ENCODE measurements at places on chromosomes 4 and X.

DNA sequence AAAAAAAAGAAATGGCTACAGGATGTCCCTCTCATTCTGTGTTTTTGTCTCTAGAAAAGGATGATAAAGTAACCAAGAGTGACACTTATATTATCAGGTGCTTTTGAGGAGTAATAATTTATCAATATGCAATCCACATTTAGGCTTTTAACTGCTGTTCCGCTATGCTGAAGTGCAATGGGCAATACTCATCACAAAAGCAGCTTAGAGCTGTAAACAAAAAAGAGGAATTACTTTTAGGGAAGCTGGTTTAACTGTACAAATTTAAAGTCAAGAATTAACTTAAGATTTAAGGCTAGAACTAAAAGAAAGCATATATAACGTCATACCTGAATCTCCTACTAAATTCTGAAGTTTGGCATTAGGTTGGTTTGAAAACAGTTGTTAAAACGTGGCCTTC is 93.5 kb upstream of the DDX3X start:
- DNase-seq: no peak

- no peak for DNase-seq
Observed at GRCh38 chrX:133495464-133496391, 80.4 kb upstream of the GPC4 start.

DNA sequence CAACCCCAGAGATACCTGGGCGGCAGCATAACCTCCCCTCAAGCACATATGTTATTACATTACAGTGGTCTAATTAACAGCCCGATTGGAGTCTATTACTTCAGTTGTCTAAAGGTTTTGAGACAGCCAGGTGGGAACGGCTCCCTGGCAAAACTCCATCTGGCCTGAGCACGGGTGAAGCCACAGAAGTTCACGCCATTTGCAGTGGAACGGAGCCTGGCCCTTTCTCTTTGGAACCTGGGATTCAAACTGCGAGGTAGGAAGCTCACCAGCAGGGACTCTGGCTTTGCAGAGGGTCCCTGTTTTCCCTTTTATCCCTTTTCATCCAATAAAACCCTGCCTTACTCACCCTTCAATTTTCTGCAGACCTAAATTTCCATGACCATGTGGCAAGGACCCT is 45.9 kb upstream of the NEIL3 start:
- no peak for DNase-seq

DNA sequence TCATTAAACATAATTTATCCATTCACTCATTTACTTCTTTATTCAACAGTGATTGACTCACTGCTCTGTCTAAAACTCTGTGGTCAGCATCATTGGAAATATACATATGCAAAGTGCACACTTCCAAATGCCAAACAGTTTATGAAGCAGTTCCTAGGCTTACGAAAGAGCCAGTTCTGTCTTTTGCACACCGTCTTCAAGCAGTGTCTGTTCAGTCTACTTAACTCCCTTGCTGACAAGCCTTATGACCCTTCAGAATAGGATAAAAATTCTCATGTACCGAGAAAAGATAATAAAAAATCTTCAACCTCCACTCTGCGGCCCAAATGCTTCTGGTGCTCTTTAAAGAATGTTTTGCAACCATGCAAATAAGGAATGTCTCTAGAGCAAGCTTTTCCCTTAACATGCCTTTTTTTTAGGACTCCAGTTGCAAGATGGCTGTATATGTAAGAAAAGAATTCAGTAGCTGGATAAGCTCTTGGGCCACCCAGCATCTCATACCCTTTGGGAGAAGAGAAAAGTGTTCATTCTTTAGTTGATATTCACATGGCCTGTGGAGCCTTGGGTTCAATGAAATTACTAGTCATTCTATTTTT is 1037.0 kb upstream of the SLIT2 start:
- no peak for DNase-seq

- DNase-seq: no peak
Observed at GRCh38 chr4:37821953-37822605, 4.4 kb upstream of the PGM2 start.

DNA sequence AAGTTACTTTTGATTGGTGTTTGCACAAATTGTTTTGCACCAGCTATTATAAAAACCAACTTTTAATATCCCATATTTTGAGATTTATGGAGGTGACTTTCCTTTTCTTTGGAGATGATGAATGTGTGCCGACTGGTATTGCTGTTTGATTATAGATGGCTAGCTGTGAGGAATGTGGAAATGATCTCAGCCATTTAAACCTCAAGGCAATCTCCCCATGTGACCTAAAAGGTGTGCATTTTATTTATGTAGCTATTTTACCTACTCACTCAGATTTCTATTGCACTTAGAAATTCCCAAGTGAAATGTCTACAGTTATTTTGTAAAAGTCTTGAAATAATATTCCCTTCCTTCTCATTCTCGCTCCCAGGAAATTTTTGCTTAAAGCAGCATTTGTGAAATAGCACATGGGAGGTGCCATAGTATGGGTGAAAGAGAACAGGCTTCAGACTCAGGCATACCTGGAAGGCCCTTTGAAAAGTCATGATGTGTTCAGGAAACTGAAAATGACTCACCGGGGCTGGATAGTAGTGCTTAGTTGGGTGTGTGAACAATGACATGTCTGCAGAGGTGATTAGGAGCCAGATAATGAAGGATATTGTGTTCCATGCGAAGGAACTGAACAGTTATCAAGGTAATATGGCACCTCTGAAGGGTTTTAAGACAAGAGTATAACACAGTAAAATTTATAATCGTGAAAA is 247.6 kb downstream of the CBLL2 start:
- no peak for DNase-seq

GRCh38 chr4:159240687-159241086 is 137.8 kb downstream of the RAPGEF2 start:
- no peak for DNase-seq

GRCh38 chr4:85565761-85566480 is 91.0 kb downstream of the ARHGAP24 start:
- no peak for DNase-seq

DNA sequence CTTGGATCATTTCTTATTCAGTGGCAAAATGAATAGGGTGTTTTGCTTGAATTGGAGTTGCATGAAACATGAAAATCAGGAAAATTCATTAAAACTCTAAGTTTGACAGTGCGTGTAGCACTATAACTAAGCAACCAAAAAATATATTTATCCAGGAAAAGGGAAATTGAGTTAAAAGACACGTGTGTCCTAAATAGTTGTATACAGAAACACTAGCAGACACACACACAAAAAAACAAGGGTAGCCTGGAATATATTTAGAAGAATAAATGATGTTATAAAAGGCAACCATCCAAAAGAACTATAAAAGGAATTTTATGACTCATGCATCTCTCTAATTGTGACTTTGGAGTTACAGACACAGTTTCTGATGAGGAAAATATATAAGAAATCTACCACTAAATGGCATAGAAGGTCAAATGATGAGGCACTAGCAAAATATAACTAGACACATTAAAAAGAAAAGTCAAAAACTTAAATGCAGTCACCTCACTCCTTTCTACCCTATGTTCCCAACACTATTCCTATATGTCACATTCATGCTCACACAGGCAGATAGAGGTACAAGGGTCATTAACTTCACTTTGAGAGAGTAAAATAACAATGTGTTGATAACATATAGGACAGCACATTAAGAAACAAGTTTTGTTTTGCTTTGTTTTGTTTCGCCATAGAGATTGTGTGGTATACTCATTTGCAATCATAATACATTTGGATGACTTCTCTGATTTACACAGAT is 793.6 kb upstream of the INTU start:
- no peak for DNase-seq

DNA sequence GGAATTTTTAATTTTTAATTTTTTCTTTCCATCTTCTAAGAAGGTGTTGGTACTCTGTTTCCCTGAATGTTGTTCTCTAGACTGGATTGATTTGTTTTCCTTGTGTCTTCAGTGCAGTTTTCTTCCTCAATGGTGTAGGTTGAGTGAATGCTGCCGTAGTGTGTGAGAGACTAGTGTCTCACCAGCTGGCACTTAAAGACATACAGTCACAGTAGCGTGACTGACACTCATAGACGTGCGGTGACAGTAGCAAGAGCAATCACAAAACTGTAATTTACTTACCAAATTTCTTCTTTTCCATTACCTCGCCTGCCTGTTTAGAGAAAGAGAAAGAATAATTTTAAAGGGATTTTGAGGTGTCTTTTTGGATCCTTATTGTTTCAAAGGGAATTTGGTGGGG is 21.4 kb upstream of the PGM2 start:
- no peak for DNase-seq

DNA sequence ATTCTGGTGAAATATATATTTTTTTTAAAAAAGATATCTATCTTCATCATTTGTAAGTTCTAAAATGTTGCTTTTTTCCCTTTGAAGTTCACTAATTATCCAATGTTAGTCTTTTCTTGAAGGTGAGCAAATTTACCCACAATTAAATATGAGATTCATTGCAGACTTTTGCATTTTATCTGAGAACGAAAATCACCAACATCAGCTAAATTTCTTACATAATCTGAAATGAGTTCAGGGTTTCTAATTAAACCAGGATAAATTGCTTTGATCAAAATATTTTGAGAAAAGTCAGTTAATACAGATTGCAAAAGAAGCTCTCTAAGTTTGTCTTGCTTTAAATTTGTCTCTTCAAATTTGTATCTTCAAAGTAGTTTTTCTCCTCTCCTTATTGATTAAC is 486.4 kb upstream of the FSTL5 start:
- no peak for DNase-seq

DNA sequence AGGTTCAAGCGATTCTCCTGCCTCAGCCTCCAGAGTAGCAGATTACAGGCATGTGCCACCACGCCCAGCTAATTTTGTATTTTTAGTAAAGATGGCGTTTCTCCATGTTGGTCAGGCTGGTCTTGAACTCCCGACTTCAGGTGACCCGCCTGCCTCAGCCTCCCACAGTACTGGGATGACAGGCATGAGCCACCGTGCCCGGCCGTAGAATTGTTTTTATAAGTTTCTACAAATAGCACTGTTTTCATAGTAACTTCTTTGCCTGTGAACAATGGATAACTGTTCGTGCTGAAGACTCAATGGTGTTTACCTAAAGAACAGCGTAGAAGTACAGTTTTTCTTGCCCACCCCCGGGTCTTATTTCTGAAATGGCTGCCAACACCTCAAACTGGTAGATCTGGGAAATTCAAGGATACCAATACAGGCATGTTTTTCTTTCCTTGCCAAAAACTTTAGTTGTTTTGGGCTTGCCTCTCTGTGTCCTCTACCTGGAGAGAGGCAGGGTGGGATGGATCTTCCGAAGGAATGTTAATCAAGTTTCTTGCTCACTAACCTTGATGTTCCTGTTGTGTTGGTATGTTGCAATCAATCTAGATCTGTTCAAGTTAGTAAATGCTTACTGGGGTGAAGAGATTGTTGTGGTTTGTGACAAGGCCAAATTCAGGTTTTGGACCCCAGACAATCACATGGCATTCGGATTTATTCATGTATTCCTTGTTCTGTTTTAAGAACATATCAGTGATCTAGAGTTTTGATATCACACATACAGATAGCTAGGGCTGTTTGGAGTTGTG is 2.8 kb upstream of the RUFY3 start:
- no peak for DNase-seq

GRCh38 chrX:28349888-28350287 is 237.4 kb upstream of the IL1RAPL1 start:
- DNase-seq: no peak

- no peak for DNase-seq
Observed at GRCh38 chrX:39551762-39552161, 546.0 kb downstream of the BCOR start.

DNA sequence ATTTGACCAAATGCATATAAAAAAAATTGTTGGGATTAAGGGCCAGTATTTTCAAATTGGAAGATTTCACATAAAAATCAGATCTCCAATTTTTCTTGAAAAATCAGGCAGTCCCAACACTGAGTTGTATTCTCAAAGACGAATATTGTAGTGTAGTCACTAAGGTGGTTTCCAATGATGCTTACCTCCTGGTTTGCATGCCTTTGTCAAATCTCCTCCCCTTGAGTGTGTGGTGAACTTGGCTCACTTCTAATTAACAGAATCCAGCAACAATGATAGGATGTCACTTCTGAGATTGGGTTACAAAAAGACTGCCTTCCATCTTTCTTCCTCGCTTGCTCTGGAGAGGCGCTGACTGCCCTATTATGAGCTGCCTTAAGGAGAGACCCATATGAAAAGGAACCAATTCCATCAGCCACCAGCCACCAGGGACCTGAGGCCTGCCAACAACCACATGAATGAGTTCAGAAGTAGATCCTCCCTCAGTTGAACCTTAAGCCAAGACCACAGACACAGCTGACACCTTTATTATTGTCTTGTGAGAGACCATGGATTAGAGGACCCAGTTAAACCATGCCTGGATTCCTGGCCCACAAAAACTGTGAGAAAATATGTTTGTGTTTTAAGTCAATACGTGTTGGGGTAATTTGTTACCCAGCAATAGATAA is 31.2 kb upstream of the TSPAN5 start:
- DNase-seq: no peak

GRCh38 chrX:130669233-130669632 is 233.8 kb downstream of the ENOX2 start:
- no peak for DNase-seq

DNA sequence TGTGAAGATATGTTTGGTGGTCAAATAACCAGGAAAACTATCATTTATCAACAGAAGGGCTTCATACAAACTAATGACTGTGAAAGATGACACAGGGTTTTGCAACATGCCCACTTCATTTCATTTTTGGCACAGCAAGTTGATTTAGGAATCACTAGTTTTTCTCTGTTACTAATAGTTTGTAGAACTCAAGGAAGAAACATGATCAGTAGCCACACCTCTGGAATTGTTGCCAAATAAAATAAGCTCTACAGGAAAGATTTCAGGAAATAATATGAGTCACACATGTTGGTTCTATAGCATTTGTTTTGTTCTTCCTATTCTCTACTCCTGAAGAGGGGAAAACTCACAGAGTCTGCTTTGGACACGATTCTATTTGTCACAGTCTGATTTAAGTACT is 255.4 kb downstream of the TLL1 start:
- DNase-seq: no peak

GRCh38 chrX:1384658-1385252 is 7.2 kb downstream of the SLC25A6 start:
- DNase-seq: no peak

DNA sequence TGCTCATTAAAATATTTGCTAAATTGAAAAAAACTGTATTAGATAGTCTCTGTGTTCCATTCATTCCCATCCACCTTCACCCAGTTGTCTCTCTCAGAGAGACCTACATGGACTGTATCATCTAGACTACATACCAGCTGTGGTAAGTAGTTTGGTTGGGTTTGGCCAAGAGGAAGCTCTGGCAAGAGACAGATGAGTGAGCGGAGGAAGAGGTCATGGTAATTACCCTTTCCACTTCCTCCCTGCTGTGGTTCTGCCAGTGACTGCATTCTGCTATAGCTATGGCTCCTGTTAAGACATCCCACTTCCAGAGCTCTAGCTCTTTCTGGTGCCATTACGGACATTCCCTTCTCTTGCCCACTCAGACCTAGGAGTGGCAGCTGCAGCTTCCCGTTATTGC is 239.0 kb upstream of the MID1 start:
- DNase-seq: no peak

- no peak for DNase-seq
Observed at GRCh38 chrX:77786365-77786680, 307 bp upstream of the ATRX start.

All from GM19239 (cell line).